ENCODE measurements at places on chromosomes 1 and 21. TPM values are rescaled to one million over a fixed set of nuclear protein-coding genes. Genes with fewer than 3 reads are reported as not detected.

UBL4B gene
- 11.7 TPM for total RNA-seq

NR1I3 gene
- not detected for total RNA-seq

PTTG1IP gene
- total RNA-seq, result 204 TPM

TDRD10 gene
- total RNA-seq, result 0.31 TPM

TMOD4 gene
- 0.77 TPM for total RNA-seq

HAPLN2 gene
- total RNA-seq, result 1.2 TPM

PLA2G2C gene
- total RNA-seq, result 0.50 TPM

SUMO3 gene
- 84.5 TPM for total RNA-seq

GRIK1 gene
- total RNA-seq, result 5.4 TPM

CELA3B gene
- not detected for total RNA-seq

NCF2 gene
- total RNA-seq, result 0.47 TPM

Measured in mesothelial cell of epicardium (in vitro differentiated cells).